ENCODE measurements at places on chromosomes 1 and 21. TPM values are rescaled to one million over a fixed set of nuclear protein-coding genes. Genes with fewer than 3 reads are reported as not detected.

Gene MFAP2
- 17.3 TPM for total RNA-seq

DNA sequence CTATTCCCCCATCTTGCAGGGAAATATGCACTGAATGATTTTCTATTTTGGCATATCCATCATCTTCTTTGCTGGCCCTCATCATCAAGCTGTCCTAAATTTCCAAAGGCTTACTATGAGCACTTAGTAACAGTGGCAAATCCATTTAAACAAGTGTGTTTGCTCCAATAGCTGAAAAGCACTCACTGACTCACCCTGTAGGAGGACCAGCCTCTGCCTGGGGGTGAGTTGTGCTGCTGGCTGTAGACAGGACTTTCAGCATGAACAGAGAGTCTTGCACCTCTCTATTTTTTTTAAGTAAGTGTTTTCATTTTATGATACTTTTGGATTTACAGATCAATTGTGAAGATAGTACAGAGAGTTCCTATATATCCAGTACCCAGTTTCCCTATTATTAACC is 97.3 kb downstream of the SLC35F3 start:
- DNase-seq, result no peak

GRCh38 chr1:38992412-38993111 is 1.5 kb downstream of the AKIRIN1 start:
- no peak for DNase-seq

- no peak for DNase-seq
These were observed 128.7 kb upstream of the F3 start for GRCh38 chr1:94670273-94670672.

Gene PRR9
- total RNA-seq, result not detected

All from sciatic nerve (tissue), 2 donors.